ENCODE measurements at places on chromosomes 6 and 20. TPM values are rescaled to one million over a fixed set of nuclear protein-coding genes. Genes with fewer than 3 reads are reported as not detected.

GRCh38 chr6:24052590-24052961, 73.4 kb upstream of the NRSN1 start:
- no peak overlapping the region for H3K4me3 ChIP-seq
- H3K4me1 ChIP-seq = no peaks in the 10 kb centered on the region
- no peak overlapping the region for H3K27ac ChIP-seq
- H3K36me3 ChIP-seq = no peaks in the 10 kb centered on the region
- DNase-seq = peak; percentile 0
- H3K27me3 ChIP-seq = no peaks in the 10 kb centered on the region

DNA sequence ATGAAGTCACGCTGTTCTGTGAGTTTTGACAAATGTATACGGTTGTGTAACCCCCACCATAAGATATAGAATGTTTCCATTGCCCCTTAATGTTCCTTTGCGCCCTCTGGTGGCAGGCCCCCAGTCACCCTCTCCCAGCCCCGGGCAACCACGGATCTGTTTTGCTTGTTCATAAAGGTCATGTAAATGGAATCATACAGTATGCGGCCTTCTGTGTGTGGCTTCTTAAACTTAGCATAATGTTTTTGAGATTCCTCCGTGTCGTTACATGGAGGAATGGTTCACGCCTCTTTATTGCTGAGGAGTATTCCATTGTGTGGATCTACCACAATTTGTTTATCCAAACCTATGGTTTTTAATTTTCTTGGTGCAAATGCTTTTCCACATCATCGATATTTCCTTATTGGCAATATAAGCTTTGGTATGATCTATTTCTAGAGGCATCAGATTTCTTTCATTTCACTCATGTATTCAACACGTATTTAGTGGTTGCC, 28.4 kb downstream of the LYRM2 start:
- no peak for DNase-seq
- peaks cover 3% of the 10 kb centered on the region for H3K4me1 ChIP-seq
- H3K27me3 ChIP-seq = no peaks in the 10 kb centered on the region
- no peaks in the 10 kb centered on the region for H3K36me3 ChIP-seq

The KCNK15 gene
- total RNA-seq = 0.14 TPM

The TP53TG5 gene
- total RNA-seq = not detected
